AG08396 (cell line): ENCODE measurements at places on chromosomes 1 and 21.

DNA sequence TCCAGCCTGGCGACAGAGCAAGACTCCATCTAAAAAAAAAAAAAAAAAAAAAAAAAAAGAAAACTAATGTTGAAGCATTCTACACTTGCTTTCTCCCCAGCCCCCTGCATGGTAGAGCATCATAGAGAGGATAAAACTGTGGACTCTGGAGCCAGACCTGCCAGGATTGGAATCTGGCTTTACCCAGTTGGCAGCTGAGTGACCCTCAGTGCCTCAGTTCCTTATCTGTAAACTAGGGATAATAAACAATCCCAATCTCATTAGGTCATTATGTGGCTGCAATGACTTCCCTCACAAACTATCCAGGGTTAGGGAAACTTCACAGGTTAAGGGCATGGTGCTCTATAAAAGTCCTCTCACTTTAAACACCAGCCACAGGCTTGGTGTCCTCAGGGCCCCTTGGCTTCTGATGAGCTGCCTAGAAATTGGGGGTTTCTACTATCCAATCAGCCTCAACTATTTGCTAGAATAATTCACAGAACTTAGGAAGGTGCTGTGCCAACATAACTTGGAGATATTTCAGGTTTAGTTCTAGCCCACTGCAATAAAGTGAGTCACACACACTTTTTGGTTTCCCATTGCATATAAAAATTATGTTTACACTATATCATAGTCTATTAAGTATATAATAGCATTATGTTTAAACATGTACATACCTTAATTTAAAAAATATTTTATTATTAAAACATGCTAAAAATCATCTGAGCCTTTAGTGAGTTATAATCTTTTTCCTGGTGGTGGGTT lies 180.5 kb upstream of the B3GALT2 start:
- no peak for DNase-seq

DNA sequence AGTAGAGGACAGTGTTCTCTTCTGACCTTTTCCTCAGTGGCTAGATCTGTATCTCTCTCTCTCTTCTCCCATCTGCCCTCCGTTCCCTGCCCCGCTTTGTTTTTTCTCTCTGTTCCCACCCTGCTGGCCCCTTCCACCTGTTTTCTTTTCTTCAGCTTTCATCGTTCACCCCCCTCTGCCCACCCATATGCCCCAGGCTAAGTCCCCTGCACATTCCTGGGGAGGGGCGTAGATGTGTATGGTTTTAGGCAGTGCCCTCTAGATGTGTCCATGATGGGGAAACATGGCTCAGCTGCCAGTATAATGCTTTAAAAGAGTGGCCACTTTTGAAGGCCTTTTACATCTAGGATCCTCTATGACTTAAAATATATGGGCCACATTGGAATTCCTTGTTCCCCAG lies 13.6 kb downstream of the S100A11 start:
- DNase-seq: no peak

- DNase-seq: no peak
Observed at GRCh38 chr1:211752951-211753486, 77.5 kb downstream of the LPGAT1 start.

DNA sequence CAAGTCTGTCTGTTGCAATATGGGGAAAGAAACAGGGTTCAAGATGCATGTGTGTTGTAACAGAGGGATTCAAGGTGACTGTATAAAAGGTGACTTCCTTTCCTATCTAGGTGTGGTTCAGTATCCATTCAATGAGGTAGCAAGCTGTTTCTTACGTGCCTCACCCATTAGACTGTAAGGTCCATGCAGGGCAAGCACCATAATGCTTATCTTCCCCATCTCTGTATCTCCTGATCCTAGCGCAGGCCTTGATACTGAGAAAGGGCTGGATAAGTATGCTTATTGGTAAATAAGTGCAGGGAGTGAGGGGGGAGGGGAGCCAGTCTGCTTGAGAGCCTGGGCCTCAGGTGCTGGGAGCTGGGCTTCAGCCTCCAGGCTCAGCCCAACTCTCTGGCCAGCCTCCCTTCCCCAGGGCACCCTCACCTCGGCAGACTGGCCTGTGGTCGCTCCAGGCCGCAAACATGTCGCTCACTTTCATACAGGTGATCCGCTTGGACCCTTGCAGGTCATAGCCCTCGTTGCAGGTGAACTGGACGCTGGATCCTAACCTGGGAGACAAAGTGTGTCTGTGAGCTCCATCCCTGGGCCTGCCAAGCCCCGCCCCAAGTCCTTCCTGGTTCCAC lies 44.5 kb upstream of the HMGB4 start:
- no peak for DNase-seq

GRCh38 chr21:44463724-44464123 lies 8.4 kb downstream of the LRRC3 start:
- no peak for DNase-seq

DNA sequence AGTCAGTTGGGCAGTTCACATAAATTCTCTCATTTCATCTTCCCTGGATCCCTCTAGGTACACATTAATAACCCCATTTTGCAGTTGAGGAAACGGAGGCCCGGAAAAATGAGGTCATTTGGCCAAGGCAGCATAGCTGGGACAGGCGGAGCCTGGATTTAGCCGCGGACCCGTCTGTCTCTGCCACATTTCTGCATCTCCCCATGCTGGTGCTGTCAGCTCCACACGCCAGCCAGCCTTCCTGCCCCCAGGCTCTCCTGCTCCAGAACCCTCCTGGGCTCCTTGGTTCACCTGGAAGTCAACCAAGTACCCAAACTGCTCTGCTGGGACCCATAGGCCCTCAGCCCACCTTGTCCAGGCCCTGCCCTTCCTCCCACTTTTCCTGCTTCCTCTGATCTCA lies 7.6 kb downstream of the FOXO6 start:
- no peak for DNase-seq

GRCh38 chr1:221015159-221015790 lies 136.0 kb downstream of the HLX start:
- no peak for DNase-seq

DNA sequence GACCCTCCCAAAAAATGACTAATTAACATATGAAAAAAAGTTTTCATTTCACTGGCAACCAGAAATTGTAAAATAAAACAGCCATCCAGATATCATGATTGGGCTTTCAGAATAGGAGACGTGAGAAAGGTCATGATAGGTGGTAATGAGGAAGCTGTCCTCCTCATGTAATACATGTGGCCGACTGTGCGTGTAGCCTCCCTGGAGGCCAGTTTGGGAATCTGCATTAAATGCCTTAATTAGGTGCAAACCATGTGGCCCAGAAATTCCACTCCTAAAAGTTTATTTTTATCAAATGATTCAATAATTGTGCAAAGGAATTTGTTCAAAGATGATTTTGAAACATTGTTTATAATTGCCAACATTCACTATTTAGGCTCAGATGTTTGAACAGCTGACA lies 127.6 kb upstream of the C1orf105 start:
- DNase-seq: no peak

DNA sequence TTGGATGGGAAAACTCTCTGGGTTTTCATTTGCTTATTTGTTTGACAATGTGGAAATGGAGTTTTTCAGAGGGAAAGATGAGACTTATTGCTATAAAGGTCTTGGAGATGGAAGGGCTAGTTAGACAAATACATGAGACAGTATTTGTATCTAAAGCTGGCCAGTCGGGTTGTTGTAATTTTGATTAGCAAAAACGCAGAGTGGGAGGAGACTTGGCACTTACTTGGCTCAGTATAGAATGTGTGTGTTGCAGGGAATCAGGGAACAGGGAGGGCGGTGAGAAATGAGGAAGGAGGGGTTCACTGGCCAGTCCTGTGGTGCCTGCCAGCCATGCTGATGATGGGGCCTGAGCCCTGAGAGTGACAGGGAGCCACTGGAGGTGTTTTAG lies 6.0 kb upstream of the FOXE3 start:
- no peak for DNase-seq

- no peak for DNase-seq
Observed at GRCh38 chr21:35231090-35231489, 182.0 kb upstream of the RUNX1 start.

DNA sequence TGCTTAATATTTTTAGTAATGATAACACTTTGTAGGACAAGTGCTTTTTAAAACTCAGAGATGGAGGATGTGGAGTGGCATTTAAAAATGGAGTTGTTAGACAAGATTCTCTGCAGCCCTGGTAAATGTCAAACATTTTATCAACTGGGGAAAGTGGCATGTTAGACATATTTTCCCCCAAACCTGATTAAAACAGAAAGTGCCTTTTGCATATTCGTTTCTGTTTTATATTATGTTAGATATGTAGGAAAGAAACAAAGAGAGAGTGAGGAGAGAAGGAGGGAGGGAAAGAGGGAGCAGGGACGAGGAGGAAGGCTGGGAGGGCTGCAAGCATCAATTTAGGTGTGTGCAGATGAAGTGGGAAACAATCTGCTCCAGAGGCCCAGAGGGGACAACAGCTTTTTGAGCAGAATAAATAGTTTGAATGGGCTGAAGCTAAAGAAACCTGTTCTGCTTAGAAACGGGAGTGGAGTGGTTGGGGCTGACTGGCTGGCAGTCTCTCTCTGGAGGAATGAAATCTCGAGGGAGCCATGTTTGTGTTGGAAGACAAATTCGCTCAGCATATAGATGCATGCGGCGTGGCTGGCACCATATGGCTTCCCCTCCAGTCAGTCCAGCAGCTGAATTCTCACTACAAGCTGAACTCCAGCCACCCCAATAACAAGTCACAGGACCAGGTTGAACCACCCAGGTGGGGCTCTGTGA lies 502.2 kb downstream of the AJAP1 start:
- no peak for DNase-seq

DNA sequence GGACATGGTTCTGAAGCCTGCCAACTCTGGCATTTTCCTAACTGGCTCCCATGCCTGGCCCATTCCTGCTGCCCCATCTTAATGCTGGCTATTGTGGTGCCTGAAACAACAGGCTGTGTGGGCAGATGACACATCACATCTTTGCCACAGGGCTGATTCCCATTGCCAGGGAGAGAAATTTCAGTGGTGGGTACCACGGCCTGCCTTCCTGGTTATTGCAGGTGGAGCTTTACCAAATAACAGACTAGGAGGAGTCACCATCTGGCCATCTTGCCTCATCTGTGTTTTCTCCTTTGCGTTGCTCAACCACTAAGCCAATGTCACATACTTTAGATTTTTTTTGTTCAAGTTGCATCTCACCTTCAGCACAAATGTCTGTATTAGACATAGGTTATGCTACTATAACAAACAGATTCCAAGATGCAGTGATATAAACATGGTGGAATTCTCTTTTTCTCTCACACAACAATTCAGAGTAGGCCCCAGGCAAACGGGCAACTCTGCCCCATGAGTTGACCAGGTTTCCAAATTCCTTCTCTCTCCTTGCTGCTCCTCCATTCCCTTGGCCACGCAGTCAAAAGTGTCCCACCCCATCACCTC lies 14.1 kb downstream of the CDA start:
- no peak for DNase-seq

DNA sequence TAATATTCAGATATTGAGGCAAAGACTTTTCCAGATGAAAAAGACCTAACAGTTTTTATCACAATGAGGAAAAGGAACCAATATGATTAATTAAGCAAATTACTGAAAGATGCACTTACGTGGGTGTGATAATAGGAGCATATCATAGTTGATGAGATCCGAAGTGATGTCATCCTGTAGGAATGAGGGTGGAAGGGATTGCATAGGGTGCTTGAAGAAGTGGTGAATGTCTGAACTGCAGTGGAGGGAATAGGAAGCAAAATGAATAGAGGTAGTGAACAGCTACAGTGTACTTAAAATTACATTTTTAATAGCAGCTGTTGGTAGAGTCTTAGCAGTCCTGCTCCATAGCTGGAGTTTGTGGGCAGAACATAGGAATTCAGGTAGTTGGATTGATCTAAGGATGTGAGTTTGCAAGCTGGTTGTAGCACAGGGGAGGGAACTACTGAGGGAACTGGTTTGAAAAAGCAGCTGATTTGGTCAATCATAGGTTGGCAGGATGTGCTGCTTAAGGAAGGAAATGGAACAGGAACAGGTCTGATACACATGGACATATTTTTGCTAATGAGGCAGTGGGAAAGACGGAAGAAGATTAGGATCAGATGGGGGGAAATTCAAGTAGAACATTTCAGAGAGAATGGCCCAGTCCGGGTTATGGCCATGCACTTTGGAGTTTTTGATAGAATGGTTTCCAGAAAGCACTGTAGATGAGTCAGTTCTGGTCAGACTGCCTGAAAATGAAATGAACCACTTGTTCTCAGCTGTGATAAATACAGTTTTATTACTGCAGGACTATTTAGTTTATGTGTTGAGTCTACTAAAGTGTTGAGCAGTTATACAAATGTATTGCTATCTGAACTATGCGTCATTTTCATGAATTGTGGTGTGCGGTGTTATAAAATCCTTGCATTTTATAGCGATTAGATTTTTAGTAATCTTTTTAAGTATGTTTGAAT lies 155.8 kb downstream of the RYR2 start:
- no peak for DNase-seq

DNA sequence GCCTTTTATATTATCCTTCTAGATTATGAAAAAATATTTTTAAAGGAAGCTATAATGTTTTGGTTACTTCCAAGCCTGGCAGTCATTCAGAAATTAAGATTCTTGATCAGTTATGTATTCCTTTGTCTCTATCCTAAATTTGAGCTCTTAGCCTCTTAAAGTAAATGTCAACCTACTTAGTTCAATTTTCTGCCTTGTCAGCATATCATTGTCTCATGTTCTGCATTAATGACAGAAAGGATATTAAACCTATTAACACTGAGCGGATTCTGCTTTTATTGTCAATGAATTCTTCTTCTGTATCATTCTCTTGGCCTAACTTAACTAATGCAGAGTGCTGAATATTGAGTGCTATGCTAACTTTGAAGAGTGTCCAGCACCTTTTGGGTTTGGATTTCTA lies 56.0 kb downstream of the SDCCAG8 start:
- DNase-seq: no peak

DNA sequence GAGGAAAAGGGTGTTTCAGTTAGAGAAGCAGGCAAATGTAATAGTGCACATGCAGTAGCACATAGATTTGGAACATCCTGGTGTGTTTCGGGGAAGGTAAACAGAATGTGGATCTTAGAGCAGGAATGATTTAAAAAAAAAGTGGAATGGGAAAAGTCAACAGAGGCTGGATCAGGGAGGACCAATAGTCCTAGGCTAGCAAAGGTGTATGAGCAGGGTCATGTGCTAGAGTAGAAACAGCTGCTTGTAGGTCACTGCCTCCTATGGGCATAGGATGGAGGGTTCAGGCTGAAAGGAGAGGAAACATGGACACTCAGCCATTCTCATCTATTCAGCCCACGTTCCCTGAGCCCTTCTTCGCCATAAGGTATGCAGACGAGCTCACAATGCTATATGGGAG lies 3.7 kb upstream of the KPNA6 start:
- DNase-seq: no peak

DNA sequence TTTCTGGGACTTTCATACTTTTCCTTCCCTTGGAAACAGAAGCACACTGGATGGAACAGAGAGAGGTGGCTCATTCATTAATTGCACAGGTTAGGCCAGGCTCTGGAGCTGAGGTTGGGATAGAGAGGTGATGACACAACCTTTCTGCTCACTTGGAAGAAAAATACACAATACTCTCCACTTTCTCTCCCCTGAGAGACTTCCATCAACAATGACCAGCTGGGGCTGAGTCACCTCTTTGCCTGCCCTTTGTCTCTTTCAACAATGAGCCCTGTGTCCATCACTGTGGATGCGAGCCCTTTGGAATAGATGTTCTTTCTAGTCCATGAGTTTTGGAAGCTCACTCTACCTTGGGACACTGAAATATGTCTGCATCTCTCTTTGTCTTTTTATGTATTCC lies 43.1 kb downstream of the ATP2B4 start:
- DNase-seq: peak; percentile 32
